ENCODE measurements at places on chromosomes 4 and X.

GRCh38 chr4:10033191-10033881 is 12.0 kb upstream of the SLC2A9 start:
- no peak for DNase-seq

- no peak for DNase-seq
These were observed 37.1 kb upstream of the MSANTD1 start for GRCh38 chr4:3211866-3212265.

- DNase-seq, result no peak
These were observed 1.7 kb downstream of the MAGEC3 start for GRCh38 chrX:141839856-141840255.

DNA sequence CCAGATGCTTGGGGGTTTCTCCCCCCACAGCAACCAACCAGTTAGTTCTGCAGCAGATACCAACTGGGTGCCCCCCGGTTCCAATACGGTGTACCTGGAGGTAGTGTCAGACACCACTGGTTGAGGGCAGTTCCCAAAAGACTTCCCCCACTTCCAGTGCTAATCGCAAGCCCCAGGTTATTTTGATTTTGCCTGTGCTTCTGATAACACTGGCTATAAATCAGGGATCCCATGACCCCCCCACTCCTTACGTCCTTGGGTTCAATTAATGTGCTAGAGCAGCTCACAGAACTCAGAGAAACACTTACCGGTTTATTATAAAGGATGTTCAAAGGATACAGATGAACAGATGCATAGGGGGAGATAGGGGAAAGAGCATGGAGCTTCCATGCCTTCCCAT is 5.5 kb downstream of the CLCN3 start:
- no peak for DNase-seq

- DNase-seq, result no peak
These were observed 63.4 kb upstream of the PRRG3 start for GRCh38 chrX:151631822-151632221.

GRCh38 chrX:50877310-50877709 is 33.2 kb upstream of the BMP15 start:
- no peak for DNase-seq

DNA sequence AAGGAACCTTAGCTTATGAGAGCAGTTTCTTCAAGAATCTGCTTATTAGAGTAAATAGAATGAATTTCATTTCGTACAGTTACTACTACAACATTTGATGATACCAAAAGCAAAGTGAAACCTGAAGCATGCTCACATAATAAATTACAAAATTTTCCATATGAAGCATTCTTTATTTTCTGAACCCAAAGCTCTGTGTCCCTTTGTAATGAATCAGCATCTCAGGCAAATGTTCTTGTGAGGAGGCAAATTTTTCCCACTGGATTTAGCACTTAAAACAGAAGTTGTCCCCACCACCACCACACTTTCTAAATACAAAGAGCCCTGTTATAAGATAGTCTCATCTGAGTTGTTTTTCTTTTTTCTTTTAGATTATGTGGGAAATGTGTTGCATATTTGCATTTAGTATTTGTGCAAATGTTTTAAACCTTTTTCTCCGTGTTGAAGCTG is 70.7 kb upstream of the NFKB1 start:
- no peak for DNase-seq

- no peak for DNase-seq
These were observed 327.3 kb downstream of the MAPK10 start for GRCh38 chr4:86032476-86033022.
